Activated naive CD4-positive, alpha-beta T cell treated with anti-CD3 and anti-CD28 coated beads, Interleukin-2, amount 50 U/mL, for 72 hours (primary cell): ENCODE measurements at places on chromosomes 6 and 20. TPM values are rescaled to one million over a fixed set of nuclear protein-coding genes. Genes with fewer than 3 reads are reported as not detected.

DNA sequence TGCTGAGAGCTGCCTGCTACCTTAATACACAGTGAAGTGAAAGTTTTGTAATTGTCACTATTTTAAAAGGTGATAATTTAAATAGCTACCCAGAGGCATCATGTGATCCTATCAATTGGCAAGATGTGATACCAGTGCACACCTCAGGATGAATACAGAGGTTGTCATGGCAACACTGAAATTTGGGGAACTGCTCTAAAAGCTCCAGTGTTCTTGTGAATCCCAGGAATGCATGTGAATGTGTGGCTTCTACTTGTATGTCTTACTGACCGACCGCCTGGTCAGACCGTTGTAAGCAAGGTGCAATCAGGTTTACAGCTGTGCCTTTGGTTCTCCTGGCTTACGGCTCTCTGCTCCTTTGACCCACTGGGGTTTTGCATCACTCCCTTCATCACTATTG lies 146.3 kb upstream of the GJE1 start:
- DNase-seq: no peak

GRCh38 chr6:147281895-147282565 lies 77.8 kb downstream of the STXBP5 start:
- DNase-seq: no peak

DNA sequence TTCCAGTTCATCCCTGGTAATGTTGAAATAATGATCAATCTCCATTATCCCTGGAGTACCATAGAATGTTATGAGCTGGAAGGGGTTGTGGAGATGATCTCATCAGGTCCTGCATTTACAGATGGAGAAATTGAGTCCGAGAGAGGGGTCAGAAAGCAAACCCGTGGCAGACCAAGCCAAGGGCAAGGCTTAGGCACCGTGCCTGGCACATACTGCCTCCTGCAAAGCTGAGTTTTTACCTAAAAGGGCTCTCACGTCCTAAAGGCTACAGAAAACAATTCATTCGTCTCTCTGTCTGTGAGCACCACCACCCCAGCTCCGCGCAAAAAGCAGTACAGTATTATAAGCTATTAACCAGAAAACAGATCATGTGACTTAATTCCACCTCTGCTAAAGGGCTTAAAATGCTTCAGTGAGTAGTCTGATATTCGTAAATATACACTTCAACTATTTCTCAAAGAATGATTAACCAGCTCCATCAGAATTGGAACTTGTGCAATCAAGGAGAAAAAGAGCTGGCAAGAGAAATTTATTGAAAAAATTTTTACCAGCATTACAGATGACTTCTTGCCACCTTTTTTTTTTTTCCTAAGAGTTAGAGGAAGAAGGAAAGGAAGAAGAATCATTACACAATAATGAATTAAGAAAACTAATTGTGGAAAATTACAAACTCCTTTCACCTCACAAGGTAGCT lies 3.4 kb upstream of the PARD6B start:
- no peak for DNase-seq

Gene CCN6
- not detected for total RNA-seq

GRCh38 chr6:35727231-35727934 lies 9.4 kb upstream of the ARMC12 start:
- no peak for DNase-seq

DNA sequence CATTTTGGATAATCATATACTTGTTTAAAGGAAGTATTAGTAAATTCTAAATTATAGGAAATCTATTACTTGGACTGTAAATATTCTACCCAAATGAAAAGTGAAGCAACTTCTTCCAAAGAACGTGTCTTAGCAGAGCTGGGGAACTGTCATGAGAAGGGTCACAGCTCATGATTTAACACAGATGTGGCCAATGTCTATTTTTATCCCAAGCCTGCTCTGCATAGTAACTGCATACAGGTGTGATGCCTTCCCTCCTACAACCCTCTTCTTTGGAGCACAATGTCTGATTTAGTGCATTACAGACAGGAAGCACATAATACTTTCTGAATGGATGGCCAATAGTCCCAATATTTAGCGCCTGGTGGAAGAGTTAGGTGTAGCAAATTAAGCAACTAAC lies 138.7 kb upstream of the THEMIS start:
- no peak for DNase-seq

Gene DEF6
- total RNA-seq: 107 TPM

Gene CARMIL1
- 5.2 TPM for total RNA-seq

- DNase-seq: no peak
These were observed 252.9 kb downstream of the GRM1 start for GRCh38 chr6:146281651-146282362.

Gene PRR18
- 0.14 TPM for total RNA-seq

GRCh38 chr6:150720774-150721233 lies 121.1 kb downstream of the PLEKHG1 start:
- DNase-seq: no peak

Gene PTCHD4
- total RNA-seq: not detected

Gene TINAG
- not detected for total RNA-seq

DNA sequence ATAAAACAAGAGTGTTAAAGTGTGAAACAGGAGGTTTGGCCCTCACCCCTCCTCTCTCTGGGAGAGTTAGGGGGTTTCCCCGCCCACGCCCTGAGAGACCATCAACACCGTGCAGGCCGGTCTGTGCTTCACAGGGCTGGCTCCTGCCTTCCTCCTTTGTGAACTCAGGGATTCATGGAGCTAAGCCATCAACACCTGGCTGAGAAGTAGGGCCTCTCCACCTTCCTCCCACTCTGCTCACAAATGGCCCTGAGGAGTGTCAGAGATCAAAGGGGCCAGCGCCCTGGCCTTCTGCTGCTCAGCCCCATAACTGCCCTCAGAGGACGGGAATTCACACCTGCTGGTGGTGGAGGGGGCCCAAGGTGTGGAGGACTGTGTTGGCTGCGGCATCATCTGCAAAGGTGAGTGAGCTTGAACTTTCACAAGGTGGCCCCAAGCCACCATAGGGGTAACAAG lies 88.6 kb downstream of the PSMB1 start:
- no peak for DNase-seq

GRCh38 chr6:11141295-11141694 lies 29.8 kb upstream of the ERVFRD-1 start:
- DNase-seq: no peak

DNA sequence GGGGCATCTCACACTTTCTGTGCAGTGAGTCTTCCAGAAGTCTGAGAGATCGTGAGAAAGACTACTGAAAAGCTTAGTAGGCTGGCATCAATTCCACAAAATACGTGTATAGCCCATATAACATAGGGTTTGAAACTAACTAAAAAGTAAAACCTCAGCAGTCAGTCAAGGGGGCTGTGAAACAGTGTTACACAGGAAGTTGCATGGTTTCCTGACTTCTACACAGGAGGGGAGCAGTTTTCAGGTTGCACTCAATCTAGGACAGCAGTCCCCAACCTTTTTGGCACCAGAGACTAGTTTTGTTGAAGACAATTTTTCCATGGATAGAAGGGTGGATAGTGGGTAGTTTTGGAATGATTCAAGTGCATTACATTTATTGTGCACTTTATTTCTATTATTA lies 4.7 kb upstream of the LY86 start:
- no peak for DNase-seq

DNA sequence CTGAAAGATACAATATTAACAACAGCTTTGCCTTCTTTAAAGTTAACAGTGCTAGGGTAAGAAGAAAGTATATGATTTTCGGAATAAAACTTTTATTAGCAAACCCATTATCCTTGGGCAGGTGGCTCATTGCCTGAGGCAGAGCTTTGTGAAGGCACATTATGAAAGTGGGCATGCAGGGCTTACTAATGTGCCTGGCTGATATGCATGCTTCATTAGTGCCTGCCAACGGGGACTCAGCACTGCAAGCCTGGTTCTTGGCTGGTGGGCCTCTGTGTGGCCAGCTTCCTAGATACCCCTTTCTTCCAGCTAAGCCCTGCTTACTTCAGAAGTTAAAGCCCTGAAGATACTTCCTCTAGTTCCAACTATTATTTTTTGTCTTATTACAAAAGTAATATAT lies 481.6 kb downstream of the ADGRB3 start:
- no peak for DNase-seq

Gene TBC1D7
- 13.2 TPM for total RNA-seq
